ENCODE measurements at places on chromosomes 4 and X.

- DNase-seq: no peak
These were observed 116.4 kb upstream of the LSM6 start for GRCh38 chr4:146059151-146059550.

DNA sequence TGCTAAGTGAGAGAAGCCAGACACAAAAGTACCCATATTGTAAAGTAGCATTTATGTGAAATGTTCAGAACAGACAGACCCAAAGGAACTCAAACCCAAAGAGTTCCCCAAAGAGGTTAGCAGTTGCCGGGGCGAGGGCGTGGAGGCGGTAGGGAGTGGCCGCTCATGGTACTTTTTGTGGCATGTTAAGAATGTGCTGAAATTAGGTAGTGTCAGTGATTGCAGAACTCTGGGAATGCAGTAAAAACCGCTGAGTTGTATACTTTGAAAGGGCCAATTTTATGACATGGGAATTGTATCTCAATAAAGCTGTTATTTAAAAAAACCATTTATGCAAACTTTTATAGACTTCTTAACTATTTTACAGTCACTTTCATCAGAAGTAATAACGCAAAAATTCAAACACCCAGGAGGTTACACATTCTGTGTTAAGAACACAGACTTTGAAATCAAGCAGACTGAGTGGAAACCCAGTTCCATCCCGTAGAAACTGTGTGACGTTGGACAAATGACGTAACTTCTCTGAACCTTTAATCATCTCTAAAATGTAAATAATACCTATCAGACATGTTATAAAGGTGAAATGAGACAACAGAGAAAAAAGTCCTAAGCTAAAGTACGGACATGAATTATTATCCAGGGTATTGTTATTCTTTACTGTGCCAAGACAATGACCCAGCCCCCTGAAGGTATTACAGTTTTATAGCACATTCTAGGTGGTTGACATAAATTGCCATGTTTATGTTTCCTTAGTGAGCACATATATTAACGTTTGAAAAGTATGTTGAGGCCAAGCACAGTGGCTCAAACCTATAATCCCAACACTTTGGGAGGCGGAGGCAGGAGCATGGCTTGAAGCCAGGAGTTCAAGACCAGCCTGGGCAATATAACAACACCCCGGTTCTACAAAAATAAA, 19.7 kb downstream of the ZFP42 start:
- no peak for DNase-seq

- DNase-seq: no peak
These were observed 5.1 kb downstream of the CTSO start for GRCh38 chr4:155948541-155948940.

DNA sequence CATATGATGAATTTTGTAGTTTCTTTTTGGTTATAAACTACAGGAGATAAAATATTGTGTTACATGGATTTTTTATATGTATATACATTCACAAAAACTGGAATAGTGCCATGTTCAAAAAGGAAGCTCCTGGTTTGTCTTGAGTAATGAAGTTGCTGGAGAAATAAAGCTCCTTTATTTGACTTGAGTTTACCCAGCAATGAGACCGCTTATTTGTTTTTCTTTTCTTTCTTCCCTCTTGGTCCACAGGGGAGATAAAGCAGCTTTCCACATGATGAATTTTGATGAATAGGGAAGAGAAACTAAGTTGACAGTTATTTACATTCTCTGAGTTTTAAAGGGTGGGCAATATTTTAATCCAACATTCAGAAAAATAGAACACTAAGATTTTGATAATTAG, 176.5 kb downstream of the GPM6A start:
- no peak for DNase-seq

DNA sequence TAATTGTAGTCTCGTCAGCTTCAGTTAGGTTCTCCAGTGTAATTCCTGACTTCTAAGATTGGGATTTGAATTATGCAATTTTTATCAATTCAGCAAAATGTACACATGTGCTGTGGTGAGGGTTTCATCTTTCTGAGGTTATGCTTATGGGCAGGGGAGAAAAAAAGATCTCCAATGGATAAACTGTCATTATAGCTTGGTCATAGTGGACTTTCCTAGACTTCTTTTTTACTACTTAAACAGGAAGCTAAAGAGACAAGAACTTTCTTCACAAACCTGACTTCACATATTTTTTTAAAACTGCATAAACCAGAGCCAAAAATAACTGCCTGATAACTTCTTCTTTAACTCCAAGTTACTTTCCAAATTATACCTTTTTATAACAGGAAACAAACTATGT, 21.7 kb upstream of the SPP1 start:
- no peak for DNase-seq

- no peak for DNase-seq
These were observed 269.9 kb upstream of the NRK start for GRCh38 chrX:105552395-105552794.

- DNase-seq: peak; percentile 7
These were observed 461.0 kb upstream of the GALNT7 start for GRCh38 chr4:172707622-172708021.

DNA sequence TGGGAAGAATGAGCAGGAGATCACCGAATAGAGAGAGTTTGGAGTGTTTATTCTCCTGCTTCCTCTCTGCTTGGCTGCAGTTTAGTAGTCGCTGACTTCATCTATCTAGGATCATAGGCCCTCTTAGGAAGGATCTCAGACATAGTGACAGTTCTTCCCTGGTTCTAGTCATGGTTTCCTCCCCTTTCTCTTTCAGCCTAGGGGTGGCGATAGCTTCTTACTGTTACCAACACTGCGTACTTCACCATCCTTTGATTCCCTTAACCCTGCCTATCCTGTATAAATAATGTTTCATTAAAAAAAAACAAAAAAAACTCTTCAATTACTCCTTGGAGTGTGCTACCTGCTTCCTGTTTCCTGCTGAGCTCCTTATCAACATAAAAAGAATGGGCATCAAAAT, 103.8 kb downstream of the DDX53 start:
- no peak for DNase-seq

GRCh38 chr4:7161721-7162214, 30.6 kb upstream of the SORCS2 start:
- no peak for DNase-seq

DNA sequence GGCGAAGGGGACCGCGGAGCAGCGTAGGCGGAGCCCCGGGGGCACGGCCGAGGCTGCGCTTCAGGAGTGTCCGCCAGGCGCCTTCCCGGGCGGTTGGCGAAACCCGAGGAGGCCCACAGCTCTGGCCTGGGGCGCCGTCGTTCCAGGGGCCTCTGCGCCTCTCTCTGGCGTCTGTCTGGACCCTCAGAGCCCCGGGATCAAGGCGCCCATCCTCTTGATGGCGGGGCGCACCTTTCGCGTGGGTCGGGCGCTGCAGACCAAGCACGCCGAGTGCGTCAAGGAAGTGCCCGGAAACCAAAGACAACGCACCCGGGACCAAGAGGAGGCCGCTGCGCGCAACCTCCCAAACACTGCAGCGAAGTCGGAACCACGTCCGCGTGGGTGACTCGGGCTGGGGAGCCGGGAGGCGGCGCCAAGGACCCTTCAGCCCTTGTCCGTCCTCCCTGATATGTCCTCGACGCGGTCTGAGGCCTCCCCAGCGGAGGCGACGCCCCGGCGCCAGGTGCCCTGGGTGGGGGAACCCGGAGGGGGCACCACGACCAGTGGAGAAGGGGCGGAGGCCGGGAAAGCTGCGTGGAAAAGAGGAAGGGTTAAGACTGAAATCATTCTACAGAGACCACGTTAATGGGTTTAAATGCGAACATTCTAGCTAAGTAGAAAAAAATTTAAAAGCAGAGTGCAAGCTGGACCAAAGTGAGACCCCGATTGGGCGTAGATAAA, 9.9 kb downstream of the HMX1 start:
- DNase-seq: no peak

DNA sequence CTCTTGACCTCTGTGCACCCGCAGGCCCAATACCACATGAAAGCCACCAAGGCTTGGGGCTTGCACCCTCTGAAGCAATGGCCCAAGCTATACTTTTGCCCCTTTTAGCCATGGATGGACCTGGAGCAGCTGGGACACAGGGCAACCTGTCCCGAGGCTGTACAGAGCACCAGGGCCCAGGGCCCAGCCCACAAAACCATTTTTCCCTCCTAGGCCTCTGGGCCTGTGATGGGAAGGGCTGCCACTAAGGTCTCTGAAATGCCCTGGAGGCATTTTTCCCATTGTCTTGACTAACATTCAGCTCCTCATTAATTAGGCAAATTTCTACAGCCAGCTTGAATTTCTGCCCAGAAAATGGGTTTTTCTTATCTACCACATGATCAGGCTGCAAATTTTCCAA, 79.9 kb upstream of the GABRA3 start:
- DNase-seq: no peak

DNA sequence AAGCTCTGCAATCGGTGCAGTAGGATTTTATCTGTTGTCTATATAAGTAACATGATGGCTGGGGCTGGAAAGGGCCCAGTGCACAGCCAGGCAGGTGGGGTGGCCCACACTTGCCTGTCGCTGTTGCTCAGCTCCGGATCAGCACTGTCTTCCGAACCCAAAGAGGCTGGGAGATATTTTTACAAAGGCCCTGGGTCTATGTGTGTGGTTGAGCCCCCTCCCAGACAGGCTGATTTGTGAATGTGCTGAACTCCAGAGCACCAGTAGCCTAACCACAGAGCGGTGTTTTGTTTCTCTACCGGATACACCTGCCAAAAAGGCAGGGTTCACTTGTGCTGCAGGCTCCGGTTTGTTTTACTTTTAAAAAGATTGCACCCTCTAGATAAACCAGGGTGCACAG, 33.5 kb upstream of the CHRNA9 start:
- no peak for DNase-seq

- no peak for DNase-seq
These were observed 2.1 kb upstream of the TMEM131L start for GRCh38 chr4:153464068-153464467.

DNA sequence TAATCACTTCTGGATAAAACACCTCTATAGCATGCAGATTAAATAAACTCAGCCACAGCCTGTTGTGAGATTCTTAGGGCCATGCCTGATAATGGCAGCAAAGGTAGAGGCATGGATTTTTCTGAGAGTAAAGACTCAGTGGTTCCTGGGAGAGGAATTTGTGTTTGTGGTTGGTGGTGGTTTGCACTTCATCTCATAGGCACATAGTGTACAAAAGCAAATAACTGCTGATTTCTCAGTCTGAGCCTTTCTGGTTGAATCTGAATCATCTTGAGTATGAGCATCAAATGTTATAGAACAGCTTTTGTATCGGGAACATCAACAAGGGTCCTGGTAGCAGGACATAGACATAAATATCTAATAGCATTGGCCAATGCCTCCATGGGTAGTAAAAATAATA, 274.3 kb downstream of the FRMPD4 start:
- no peak for DNase-seq

- DNase-seq: no peak
These were observed 13.4 kb upstream of the ADH4 start for GRCh38 chr4:99157478-99157935.

GRCh38 chrX:122582280-122582974, 601.7 kb upstream of the GRIA3 start:
- no peak for DNase-seq

DNA sequence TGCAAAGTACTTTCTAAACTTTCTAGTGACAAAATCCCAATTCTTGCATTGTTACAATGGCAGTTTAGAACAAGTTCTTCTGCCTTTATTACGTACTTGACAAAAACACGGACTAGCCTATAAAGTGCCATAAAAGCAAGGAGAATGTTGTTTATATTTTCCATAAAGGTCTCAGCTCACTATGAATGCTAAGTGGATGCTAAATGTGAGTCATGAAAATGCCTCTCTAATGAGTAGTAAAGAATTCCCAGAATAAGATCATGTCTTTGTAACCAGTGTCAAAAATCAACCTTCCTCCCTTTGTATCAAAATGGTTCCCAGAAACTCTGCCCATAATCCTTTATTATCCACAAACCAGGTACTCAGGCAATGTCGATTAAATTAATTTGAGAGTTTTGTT, 539.8 kb upstream of the SLIT2 start:
- DNase-seq: no peak

DNA sequence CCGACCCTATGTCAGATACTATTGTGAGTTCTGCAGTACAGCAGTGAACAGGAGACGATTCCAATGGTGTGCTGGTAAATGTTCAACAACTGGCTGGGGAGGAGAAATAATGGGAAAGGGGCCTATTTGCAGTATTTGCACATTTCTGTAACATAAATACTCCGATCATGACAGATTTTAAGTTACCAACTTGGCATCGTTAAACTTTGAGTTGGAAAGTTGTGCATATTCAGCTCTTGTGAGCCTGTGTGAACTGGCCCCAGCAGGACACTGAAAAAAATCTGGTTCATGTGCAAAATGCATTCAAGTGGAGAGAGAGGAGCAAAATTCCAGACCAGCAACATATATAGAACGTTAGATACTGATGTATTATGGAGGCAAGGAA, 175.0 kb downstream of the MAPK10 start:
- no peak for DNase-seq

DNA sequence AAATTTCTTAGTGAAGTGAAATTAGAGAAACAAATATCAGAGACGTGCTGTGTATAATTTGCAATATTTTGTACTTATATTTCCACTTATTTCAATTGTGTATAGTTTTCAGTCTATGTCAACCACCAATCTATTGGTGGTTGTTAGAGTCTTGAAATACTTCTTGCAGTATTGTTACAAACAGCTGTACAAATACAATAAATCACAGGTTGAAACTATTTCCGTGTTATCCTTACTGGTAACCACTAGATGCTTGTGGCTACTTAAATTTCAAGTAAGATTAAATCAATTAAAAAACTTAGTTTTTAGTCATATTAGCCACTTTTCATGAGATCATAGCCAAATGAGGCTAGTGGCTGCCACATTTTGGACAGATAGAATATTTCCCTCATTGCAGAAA, 520.5 kb downstream of the GBA3 start:
- DNase-seq: no peak

- DNase-seq: no peak
These were observed 46.3 kb downstream of the SULT1B1 start for GRCh38 chr4:69714086-69714485.

GRCh38 chr4:67499799-67500198, 45.5 kb downstream of the CENPC start:
- DNase-seq: no peak

GRCh38 chr4:147924604-147925412, 192.9 kb downstream of the ARHGAP10 start:
- DNase-seq: no peak

DNA sequence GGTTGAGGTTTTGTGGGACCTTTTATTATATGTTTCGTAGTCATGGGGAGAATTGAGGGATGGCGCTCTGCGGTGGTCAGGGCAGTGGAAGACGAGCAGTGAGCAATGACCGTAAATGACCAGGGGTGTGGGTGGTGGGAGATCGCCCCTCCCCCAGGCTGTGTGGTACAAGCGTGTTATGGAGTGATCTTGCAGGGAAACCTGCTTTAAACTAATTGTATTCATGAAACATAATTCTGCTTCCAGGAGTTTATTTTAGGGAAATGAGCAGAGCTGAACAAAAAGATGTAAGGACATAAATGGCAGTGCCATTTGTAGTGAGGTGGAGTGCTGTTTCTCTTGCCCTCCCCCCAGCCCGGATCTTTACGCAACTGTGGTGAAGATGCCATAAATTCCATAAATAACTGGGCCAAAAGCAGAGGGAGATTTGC, 20.2 kb downstream of the GYG2 start:
- no peak for DNase-seq

GRCh38 chr4:38871593-38871992, 4.0 kb downstream of the FAM114A1 start:
- DNase-seq: no peak

- no peak for DNase-seq
These were observed 5.7 kb downstream of the RAB40A start for GRCh38 chrX:103513476-103514108.

Measured in NCI-H2029 treated with DMSO at 0.1 percent for 48 hours (cell line).